ENCODE measurements at places on chromosomes 5 and 9. TPM values are rescaled to one million over a fixed set of nuclear protein-coding genes. Genes with fewer than 3 reads are reported as not detected.
A peak's percentile ranks its signal among the peaks of the same experiment; 100 is the strongest.

Gene UGT3A1
- not detected for total RNA-seq

- DNase-seq, result peak; percentile 60
These were observed 3.1 kb downstream of the IER5L start for GRCh38 chr9:129174724-129175514.

GRCh38 chr9:98836206-98836605 is 28.7 kb downstream of the GALNT12 start:
- DNase-seq, result no peak

GRCh38 chr5:43533646-43534045 is 18.7 kb upstream of the C5orf34 start:
- DNase-seq, result no peak

Gene HEMGN
- total RNA-seq, result not detected

DNA sequence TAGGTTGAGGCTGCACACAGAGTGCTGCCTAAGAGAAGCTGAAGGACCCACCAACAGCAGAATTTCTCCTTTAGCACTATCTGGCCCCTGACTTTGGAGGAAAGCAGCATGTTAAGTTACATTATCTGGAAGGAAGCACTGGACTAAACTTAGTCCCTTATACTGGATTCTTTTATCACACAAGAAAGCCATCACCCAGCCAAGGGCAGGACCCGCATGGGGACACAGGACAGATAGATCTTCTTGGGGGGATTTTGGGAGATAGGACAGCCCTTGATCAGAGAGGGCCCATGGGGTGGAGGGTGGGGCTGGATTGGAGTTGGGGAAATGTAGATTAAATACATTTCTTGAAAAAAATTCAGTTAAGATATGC is 14.4 kb downstream of the ANKRD33B start:
- DNase-seq, result no peak
